Stimulated activated CD4-positive, alpha-beta T cell treated with anti-CD3 and anti-CD28 coated beads, Interleukin-15, amount 100 ng/mL, for 48 hours (primary cell): ENCODE measurements at places on chromosomes 13 and 19.

DNA sequence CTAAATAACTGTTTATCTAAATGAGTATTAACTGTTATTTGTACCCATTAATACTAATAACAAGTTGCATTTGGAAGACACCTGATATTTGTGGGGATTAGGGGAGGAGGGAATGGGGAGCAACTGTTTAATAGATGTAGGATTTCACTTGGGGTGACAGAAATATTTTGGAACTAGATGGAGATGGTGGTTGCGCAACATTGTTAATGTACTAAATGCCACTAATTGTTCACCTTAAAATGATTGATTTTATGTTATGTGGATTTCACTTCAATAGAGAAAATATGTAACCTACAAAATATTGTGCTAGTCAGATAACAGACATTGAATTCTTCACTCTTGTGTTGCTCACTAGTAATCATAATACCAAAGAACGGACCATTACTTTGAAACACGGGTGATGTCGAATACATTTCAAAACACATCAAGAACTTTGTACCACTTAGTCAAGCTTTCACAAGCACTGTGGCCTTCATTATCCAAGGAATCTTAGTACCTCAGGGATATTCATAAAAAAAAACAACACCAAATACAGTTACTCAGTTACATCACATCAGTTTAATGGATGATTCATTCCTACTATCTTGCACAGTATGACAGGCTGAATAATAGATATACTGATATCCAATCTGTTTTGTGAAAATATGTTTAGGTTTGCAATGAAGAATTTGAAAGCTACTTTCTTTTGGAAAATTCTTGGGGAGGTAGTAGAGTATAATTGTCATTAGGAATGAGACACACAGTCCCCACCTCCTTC, 721.8 kb downstream of the PCDH9 start:
- DNase-seq: no peak

- peak; percentile 65 for DNase-seq
Observed at GRCh38 chr19:12092065-12092867, 27.7 kb downstream of the ZNF844 start.

DNA sequence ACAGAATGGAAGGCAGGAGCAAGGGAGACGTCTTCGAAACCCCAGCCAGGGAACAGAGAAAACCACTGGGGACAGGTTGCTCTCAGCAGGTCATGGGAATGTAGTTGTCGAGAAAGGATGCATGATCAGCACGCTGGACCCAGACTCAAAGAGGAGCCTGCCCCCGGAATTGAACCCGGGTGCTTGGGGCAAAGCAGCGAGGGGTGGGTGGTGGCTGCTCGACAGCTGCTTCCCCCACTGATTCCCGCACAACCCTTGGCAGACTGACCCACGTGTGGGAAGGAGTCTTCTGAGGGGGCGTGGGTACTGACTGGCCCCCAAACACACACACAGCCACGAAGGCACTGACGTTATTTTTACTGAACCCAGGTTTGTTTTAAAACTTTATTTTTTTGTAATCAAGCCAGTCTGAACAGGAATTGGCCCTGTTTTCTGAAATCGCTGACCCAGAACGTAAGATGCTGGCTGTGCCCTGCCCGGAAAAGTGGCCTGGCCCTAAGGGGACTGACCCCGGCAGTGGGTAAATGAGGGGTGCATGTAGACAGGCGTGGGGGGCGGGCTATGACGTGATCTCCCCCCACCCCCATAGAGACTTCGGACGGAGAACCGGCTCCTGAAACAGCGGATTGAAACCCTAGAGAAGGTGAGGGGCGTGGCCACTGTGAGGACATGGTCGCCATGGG, 18.6 kb downstream of the PRR36 start:
- DNase-seq: no peak

DNA sequence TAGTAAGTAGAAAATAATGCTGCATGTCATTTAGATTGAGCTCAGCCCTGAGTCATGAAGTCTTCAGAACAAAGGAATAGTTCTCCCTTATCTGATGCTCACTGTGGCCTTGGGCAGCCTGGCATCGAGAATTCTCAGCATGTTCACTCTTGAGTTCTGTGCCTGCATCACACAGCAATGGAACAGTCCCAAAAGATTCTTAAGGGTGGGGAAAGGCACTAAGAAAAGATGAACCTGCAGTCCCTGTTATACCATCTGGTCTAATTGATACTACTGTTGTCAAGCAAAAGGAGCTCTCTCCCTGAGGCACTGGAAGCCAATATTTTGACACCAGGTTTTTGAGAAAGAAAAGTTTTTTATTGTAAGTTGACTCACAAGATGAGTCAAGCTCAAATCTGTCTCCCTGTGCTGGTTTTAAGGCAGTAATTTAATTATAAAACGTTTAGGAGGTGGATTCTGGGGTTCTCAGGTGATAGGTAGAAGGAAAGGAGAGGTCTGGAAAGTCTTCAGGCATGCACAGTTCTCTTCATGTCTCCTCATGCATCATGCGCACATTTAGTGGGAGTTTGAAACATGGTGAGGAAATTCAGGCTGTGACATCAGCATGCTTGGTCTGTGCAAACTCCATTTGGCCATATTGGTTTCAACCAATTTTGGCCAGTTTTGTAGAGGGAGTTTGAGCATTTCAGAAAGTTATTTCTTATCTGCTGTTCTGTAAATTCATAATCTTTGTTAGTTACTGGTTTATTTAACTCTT, 38.1 kb upstream of the ZNF766 start:
- no peak for DNase-seq

- DNase-seq: no peak
Observed at GRCh38 chr19:28727480-28728159, 485.3 kb downstream of the UQCRFS1 start.

- no peak for DNase-seq
Observed at GRCh38 chr13:28220166-28220565, 81.8 kb downstream of the PAN3 start.

- DNase-seq: no peak
Observed at GRCh38 chr13:48655291-48655690, 1.6 kb downstream of the CYSLTR2 start.

- DNase-seq: no peak
Observed at GRCh38 chr19:49200238-49200862, 42.8 kb downstream of the TRPM4 start.

DNA sequence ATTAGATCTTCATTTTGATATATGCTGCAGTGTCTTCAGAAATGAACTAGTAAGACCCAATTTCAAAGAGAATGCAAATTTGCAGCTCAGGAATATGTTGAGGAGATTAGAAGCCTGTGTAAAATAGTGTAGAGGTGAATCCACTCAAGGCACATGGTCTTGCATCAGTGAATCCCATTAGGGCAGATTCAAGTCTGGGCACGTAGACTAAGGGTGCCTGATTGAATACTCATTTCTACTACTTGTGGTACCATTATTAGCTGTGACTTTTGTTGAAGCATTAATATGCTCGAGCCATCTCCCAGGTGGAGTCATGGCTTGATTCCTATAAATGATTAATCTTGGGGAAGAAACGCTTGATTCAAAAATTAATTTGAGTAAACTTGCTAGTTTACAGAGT, 129.4 kb downstream of the AKAP11 start:
- DNase-seq: no peak

- no peak for DNase-seq
Observed at GRCh38 chr19:41000310-41000737, 9.2 kb downstream of the CYP2B6 start.

- DNase-seq: no peak
Observed at GRCh38 chr19:51417810-51418157, 342 bp upstream of the SIGLEC10 start.

GRCh38 chr13:28056970-28057712, 43.2 kb downstream of the FLT3 start:
- no peak for DNase-seq

- peak; percentile 19 for DNase-seq
Observed at GRCh38 chr13:94433055-94433961, 46.2 kb downstream of the DCT start.

DNA sequence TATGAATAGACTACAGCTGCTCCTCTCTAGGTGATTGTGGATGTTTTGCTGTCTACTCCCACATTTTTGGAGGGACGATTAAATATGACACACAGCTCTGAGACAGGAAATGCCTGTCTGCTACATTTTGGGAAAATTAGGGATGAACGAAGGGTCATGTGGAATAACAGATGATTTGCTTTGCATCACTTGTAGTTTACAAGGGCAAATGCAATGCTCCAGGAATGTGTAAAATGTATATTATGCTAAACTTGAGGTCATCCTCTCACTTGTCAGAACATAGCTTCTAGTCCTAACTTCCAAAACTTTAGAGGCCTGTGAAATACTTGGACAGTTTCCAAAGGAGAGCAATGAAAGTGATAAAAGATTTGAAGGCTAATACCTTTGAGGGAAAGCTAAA, 284.2 kb upstream of the DACH1 start:
- no peak for DNase-seq
